NCI-H82 (cell line): ENCODE measurements at places on chromosomes 2 and 18.
A peak's percentile ranks its signal among the peaks of the same experiment; 100 is the strongest.

GRCh38 chr18:27520401-27520800, 335.3 kb upstream of the CHST9 start:
- no peak for DNase-seq

DNA sequence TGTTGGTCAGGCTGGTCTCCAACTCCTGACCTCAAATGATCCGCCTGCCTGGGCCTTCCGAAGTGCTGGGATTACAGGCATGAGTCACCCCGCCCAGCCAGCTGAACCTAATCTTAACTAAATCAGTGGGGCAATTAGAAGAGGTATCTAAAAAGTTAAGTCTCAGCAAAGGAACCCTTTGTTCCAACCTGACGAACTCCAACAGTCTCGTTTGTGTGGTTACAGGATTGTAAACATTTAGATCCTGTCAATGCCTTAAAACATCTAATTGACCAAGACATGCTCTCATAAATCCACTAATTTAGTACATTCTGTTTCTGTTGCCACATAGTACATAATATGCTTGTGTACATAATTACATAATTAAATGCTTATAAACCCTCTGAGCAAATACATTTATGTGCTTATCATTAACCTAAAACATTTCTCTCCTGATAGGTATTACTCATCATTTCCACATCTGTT, 31.1 kb upstream of the STK39 start:
- peak; percentile 78 for DNase-seq

DNA sequence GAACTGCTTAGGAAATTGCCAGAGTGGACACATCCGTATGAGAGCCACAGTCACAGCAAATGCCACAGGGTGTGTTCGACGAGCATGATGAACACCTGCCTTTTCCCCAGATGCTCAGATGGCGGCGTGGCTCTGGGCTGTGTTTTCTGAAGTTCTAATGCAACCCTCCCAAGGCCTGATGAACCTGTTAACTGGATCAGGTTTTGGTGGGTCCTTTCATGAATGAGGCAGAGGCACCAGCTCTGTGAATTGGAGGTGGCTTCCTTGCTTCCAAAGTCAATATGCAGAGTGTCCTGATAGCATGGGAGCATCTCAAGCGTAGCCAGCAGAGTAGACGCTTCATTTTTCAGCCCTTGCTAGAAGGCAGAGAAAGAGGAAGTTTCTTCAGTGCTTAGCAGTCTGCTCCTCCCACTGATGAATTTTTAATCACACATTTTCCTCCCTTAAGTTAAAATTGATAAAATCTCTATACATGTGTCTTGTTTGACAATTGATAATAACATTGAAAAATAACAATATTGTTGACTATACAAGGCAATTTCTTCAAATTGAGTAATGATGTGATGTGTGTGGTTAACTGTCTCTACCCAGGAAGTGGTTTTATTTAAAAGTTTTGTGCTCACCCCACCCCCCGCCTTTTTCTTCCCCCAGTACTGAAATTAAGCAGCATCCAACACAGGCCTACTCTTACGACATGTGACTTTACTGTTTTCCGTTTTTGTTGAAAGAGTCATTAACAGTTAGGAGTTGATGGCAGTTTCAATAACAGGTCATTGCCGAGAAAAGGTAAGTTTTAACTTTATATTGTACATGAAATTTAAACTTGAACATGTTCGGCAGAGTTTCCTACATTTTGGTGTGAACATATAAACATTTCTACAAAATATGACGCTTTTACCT, at the start of gene ARHGAP15:
Gene ARHGAP15 (plus strand): TSS at position 739 of the 900 bp plus-strand sequence.
- no peak for DNase-seq

- DNase-seq, result no peak
Measured at GRCh38 chr2:124149571-124149970, 124.5 kb downstream of the CNTNAP5 start.

DNA sequence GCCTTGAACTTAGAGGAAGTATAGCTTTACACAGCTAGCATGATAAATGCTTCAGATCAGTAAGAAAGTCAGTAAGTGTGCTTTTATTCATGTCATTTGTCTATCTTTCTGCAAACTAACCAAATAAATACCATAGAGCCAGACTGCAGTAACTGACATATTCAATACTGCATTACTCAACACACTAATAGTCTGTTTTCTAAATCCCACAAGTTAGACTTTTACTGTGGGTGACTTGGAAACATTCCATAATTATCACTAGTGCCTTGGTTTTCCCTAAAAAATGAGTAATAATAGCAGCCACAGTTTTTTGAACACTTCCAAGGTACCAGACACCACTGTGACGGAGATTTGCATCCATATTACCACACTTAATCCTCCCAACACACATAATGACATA, 33.0 kb downstream of the ACVR1 start:
- DNase-seq, result no peak

- DNase-seq, result peak; percentile 11
Measured at GRCh38 chr2:170493426-170494097, 221.6 kb upstream of the SP5 start.

DNA sequence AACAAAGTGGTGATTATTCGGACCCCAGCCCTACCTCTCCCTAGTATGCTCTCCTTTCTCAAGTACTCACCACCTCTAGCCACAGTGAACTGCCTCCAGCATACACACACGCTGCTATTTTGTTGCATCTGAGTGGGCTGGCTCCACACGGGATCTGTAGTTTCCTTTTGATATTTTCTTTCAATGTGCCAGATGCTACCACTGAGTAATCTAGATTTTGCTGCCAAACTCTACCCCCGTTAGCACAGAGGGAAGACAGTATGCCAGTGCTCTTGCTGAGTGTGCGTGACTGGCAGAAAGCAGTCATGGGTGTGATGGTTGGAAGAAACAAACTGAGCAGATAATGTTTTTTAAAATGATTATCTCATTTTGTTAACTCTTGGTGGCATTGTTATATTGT, 11.6 kb downstream of the CFLAR start:
- DNase-seq, result no peak

GRCh38 chr2:108586116-108586515, 51.8 kb downstream of the LIMS1 start:
- DNase-seq, result no peak

GRCh38 chr2:792687-793086, 115.5 kb upstream of the TMEM18 start:
- DNase-seq, result no peak

GRCh38 chr2:119377993-119378345, 11.2 kb downstream of the DBI start:
- DNase-seq, result peak; percentile 89

- DNase-seq, result peak; percentile 94
Measured at GRCh38 chr18:59279722-59280121, 6.5 kb upstream of the RAX start.

DNA sequence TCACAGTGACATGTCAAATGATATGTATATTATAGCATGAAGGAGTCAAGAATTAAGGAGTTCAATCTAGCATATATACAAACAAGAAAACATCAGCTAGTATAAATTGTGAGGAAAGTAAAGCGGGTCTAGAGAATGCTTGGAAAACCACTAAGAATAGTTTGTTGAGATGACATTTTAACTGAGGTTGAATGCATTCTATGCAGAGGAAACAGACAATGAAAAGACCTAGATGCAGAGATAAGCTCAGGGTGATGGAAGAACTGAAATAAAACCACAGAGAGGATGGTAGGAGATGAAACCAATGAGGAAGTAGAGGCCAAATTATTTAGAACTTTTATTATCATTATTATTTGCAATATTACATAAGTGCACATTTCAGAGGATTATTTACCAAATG, 803.6 kb upstream of the FANCL start:
- DNase-seq, result no peak

GRCh38 chr2:186696290-186696689, 2.4 kb downstream of the FAM171B start:
- DNase-seq, result no peak

DNA sequence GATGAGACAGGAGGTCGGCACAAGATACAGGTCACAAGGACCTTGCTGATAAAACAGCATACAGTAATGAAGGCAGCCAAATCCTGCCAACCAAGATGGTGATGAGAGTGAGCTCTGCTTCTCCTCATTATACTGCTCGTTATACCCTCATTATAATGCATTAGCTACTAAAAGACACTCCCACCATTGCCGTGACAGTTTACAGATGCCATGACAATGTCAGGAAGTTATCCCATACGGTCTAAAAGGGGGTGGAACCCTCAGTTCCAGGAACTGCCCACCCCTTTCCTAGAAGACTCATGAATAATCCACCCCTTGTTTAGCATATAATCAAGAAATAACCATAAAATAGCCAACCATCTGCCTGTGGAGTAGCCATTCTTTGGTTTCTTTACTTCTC, 224.2 kb downstream of the RBM43 start:
- no peak for DNase-seq

DNA sequence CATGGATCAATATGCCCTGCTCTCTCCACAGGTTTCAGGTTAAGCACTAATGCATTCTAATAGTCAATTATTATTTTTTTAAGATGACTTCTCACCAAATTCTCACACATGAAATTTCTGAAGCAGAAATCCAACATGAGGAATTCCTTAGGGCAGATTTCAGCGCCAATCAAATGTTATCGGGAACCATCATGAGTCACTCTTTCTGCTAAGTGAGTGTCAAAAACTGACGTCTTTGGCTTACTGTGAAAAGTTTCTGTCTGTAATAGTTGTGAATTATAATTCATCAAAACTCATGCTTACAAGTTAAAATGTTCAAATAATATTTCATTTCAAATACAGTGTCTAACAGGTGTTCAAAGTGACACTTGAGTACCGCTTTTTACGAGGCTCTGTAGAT, 1038.6 kb downstream of the SOCS6 start:
- DNase-seq, result no peak

GRCh38 chr2:163733956-163734355, 1.9 kb downstream of the FIGN start:
- no peak for DNase-seq

DNA sequence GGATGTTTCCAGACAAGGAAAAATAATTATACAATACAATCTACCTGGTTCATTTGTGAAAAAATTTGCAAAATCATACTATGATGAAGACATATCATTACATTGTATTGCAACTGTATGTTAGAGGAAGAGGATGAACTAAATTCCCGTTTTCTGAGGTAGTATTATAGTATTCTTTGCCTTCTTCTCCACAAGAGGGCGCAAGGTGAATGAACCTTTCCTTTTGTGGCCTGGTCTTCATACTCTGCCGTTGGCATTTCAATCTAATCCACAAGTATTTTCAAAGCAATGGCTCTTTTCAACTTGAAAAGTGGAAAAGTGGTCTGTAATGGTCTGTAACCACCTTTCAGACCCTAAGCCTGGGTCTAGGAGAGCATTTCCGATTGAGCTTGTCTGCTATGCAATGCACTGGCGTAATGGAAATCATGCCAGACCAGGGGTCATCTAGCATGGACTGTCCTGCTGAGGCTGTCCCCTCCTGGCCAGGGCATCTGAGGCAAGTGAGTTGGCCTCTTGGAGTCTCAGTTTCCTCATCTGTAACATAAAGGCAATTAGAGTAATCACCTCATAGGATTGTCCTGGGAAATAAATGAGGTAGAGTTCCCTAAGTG, 30.8 kb upstream of the ZNF396 start:
- peak; percentile 83 for DNase-seq

DNA sequence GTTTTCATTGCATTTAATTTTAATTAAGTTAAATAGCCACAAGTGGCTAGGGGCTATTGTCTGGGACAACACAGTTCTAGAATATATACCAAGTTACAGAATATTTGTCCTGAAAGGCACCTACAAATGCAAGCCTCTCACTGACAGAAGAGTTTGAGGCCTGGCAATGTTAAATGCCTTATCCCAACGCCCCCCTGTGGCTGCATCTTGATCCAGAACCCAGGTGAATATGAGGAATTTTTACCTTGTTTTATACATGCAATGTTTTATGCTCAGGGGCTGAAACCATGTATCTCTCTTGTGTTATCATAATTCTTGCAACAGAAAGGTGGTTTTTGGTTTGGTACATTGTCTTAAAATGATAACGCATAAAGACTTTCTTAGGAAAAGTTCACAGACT, 71.8 kb upstream of the SEC11C start:
- peak; percentile 59 for DNase-seq

DNA sequence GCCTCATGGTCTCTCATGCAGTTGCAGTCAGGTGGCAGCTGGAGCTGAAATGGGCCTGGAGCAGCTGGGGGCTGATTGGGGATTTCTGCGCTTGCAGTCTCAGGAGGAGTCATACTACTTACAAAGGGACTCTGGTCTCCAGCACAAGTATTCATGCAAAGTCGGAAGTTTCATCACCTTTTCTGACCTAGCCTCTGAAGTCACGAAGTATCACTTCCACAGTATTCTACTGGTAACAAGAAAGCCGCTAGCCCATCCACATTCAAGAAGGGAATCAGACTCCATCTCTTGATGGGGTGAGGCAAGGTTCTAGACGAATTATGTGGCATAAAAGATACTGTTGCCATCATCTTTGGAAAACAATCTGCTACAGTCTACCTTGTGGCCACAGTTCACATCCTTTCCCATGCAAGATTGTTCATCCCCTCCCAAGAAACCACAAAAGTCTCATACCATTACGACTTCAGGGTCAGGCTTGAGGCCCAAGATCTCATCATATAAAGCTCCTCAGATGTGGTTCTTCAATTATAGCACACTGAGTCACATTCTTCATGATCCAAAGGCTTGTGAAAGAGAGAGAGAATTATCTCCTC, 95.3 kb downstream of the SMC6 start:
- no peak for DNase-seq

GRCh38 chr2:182208421-182208820, 218.4 kb downstream of the PDE1A start:
- DNase-seq, result no peak

DNA sequence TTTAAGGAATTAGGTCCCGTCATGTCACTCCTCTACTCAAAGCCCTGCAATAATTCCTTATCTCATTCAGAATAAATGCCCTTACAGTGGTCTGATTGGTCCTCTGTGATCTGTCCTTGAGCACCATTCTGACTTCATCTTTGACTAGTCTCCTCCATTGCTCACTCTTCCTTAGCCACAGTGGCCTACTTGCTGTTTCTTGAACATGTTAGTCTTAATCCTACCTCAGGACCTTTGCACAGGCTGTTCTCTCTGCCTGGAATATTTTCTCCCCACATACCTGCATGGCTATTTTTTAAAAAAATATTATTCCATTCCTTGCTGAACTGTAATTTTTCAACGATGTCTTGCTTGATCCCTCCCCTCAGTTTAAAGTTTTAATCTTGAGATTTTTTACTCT, 48.0 kb downstream of the QPCT start:
- DNase-seq, result no peak

GRCh38 chr18:11324956-11325882, 175.8 kb upstream of the PIEZO2 start:
- DNase-seq, result no peak

- DNase-seq, result no peak
Measured at GRCh38 chr2:44010266-44010665, 14.5 kb upstream of the LRPPRC start.
